SJSA1 (cell line): ENCODE measurements at places on chromosomes 5 and 9. TPM values are rescaled to one million over a fixed set of nuclear protein-coding genes. Genes with fewer than 3 reads are reported as not detected.
A peak's percentile ranks its signal among the peaks of the same experiment; 100 is the strongest.

Gene SOX30
- total RNA-seq, result 2.7 and 5.8 TPM in 2 replicates

Gene PTGES
- total RNA-seq, result 2.4 and 5.4 TPM in 2 replicates

Gene SWI5
- total RNA-seq, result 25.4 and 26.7 TPM in 2 replicates

Gene GCNT4
- total RNA-seq, result 5.1 and 7.8 TPM in 2 replicates

Gene SLC34A1
- not detected in 2 replicates for total RNA-seq

Gene PRDM9
- total RNA-seq, result not detected in 2 replicates

- H3K36me3 ChIP-seq, result peaks cover 23% of the 10 kb centered on the region
- no peak overlapping the region for H3K4me3 ChIP-seq
- no peak overlapping the region for H3K27ac ChIP-seq
- H3K4me1 ChIP-seq, result peaks cover 39% of the 10 kb centered on the region
- no peaks in the 10 kb centered on the region for H3K27me3 ChIP-seq
These were observed 23.6 kb upstream of the CSF1R start for GRCh38 chr5:150109921-150110320.

DNA sequence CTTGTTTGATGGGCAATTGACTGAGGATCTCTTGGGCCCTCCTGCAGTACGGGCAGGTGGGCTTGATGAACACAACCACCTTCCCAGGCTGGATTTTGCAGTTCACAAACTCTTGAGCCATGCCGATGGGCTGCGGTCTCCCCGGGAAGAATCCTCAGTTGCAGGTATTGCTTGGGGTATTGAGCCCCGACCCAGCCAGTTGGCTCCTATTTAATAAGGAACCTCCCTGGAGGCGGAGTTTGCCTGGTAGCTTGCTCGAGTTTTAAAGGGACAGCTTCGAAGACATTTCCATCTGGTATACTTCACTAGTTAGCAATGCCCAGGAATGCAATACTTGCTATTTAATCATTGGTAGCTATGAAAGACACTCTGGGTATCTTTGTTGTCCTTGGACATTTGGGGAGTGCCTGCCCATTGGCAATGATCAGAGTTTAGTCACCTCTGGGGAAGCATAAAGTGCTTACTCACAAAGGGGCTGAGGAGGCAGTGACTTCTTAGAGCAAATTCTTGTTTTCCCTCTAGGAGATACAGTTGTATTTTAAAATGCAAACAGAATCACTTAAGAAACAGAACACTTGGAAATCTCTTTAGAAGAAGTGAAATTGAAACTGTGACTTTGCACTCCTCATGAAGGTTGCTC lies at the start of gene GLRX:
Gene GLRX, minus strand, starts transcription at position 185 of the 640 bp plus-strand sequence. Its CDS starts 64 bp downstream, at position 121.
- no peaks in the 10 kb centered on the region for H3K27me3 ChIP-seq
- peak within 1 kb of the TSS; percentile 71 for H3K27ac ChIP-seq
- peak within 1 kb of the TSS; percentile 51 for H3K4me3 ChIP-seq
- peak; percentile 74 for DNase-seq
- peaks cover 38% of the 10 kb centered on the region for H3K4me1 ChIP-seq

DNA sequence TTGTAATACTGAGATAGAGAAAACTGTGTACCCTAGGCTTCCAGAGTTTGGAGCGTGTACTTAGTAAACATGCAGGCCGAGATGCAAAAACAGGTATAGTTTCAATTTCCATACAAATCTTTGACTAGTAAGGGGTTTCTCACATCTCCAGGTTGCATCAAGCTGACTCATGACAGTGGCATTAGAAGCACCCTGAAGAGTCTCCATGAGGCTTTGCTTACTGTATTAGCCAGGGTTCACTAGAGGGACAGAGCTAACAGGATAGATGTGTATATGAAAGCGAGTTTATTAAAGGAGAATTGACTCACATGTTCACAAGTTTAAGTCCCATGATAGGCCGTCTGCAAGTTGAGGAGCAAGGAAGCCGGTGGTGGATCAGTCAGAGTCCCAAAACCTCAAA lies 275.3 kb upstream of the CDH6 start:
- H3K27ac ChIP-seq, result no peak overlapping the region
- H3K36me3 ChIP-seq, result no peaks in the 10 kb centered on the region
- H3K4me1 ChIP-seq, result no peaks in the 10 kb centered on the region
- no peak for DNase-seq
- no peak overlapping the region for H3K4me3 ChIP-seq

DNA sequence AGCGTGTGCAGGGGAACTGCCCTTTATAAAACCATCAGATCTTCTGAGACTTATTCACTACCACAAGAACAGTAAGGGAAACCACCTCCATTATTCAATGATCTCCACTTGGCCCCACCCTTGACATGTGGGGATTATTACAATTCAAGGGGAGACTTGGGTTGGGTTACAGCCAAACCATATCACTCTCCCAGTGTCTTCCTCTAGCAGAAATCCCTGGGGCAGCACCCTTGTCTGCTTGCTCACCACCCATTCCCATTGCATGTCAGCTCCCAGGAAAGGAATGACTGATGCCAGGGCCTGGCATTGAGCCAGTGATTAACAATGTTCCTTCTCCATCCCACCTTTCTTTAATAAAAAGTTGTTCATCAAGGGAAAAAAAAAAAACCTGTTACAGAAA lies 199.0 kb downstream of the IRX1 start:
- no peak overlapping the region for H3K27ac ChIP-seq
- H3K4me1 ChIP-seq, result no peaks in the 10 kb centered on the region
- no peaks in the 10 kb centered on the region for H3K27me3 ChIP-seq
- H3K36me3 ChIP-seq, result no peaks in the 10 kb centered on the region
- H3K4me3 ChIP-seq, result no peak overlapping the region

GRCh38 chr5:63962279-63962678 lies at the start of gene HTR1A:
TSS of gene HTR1A (minus strand) at chr5:63962445. CDS start at chr5:63961719, 726 bp downstream.
- no peak within 1 kb of the TSS for H3K4me3 ChIP-seq
- no peak for DNase-seq
- no peaks in the 10 kb centered on the region for H3K36me3 ChIP-seq
- H3K27me3 ChIP-seq, result no peaks in the 10 kb centered on the region

DNA sequence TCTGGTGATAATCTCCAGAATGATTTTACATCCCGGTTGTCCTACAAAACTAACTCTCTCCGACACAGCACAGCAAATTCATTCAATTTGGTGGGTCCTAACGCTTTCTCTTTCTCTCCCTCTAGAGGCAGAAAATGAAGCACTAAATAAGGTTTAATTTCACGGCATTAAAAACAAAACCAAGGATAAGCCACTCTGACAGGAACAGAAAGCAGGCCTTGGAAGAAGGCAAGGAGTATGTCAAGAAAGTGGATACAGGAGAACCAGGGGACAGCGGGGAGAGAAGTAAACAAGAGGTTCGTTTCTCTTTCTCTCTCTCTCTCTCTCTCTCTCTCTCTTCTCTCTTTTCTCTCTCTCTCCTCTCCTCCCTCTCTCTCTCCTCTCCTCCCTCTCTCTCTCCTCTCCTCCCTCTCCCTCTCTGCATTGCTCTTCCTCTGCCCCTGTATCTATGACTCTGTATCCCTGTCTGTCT lies 49.8 kb downstream of the EBF1 start:
- peak overlapping the region; percentile 19 for H3K4me3 ChIP-seq
- DNase-seq, result no peak
- peak overlapping the region; percentile 65 for H3K27ac ChIP-seq
- H3K27me3 ChIP-seq, result no peaks in the 10 kb centered on the region

DNA sequence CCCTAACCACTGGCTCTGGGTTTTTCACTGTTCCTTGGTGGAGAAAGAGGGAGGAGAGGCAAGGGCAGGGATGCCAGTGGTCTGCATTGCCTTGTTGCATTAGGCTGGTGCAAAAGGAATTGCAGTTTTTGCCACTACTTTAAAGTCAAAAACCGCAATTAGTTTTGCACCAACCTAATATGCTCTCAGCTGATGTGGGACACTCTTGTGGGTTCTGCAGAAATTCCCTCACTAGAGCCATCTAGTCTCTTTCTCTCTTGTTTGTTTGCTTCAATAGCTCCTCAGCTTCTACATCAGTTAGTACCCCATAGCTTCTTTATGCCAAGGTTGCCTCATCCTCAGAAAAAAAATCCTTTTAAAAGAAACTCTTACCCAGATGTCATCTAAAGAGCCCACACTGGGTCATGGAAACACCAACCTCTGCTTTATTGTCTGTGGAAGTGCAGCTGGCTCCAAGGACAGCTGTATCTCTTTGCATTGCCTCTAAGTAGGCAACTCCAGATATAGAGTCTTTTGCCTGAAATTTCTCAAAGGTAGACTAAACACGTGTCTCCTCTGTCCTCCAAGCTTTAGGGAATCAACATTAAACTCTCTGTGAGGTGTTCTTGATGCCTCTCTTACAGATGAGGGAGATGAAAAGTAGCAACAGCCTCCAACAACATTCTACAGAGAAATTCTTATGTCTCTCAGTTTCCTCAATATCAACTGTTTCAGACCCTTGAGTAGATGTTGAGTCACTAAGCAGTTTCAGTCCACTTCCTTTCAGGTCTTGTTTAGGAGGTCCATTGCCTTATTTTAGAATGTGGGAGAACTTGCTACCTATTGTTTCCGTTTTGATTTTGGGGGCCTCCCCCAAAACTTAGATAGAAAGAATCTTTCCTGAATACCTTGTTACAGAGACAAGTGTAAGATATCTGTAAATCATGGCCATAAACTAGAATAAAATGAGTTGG lies 84.9 kb upstream of the MEF2C start:
- H3K27me3 ChIP-seq, result no peaks in the 10 kb centered on the region; the same call in 1 of the 2 replicates
- H3K4me3 ChIP-seq, result no peak overlapping the region
- no peaks in the 10 kb centered on the region for H3K36me3 ChIP-seq
- no peak overlapping the region for H3K27ac ChIP-seq
- no peak for DNase-seq
- H3K4me1 ChIP-seq, result no peaks in the 10 kb centered on the region

GRCh38 chr9:35661756-35662350 lies 3.1 kb downstream of the ARHGEF39 start:
- no peak for DNase-seq
- no peak overlapping the region for H3K27ac ChIP-seq
- H3K4me3 ChIP-seq, result no peak overlapping the region

GRCh38 chr5:147819261-147819770 lies 12.2 kb downstream of the SPINK1 start:
- H3K4me3 ChIP-seq, result no peak overlapping the region
- DNase-seq, result no peak
- peaks cover 21% of the 10 kb centered on the region; the same call in 1 of the 2 replicates for H3K27me3 ChIP-seq
- no peak overlapping the region for H3K27ac ChIP-seq

GRCh38 chr9:109270971-109271925 lies 49.6 kb downstream of the EPB41L4B start:
- H3K4me1 ChIP-seq, result no peaks in the 10 kb centered on the region
- H3K4me3 ChIP-seq, result no peak overlapping the region
- H3K36me3 ChIP-seq, result no peaks in the 10 kb centered on the region
- no peaks in the 10 kb centered on the region for H3K27me3 ChIP-seq
- no peak for DNase-seq

DNA sequence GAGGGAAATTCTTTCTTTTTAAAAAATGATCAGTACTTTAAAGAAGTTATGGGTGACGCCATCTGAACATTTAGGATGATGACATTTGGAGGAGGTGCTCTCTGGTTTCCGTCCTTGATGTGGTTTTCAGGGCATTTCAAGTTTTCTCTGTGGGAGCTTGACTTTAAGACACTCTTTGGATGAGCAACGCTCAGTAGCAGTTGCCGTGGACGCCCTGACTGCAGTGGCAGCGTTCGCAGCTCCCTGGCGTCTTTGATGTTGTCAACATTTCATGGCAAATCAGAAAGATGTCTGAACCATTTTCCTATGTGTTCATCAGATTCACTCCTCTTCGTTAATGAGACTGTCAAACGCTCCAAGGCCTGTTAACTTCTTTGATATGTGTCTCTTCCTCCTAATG lies 86.1 kb downstream of the ZNF354C start:
- H3K4me1 ChIP-seq, result no peaks in the 10 kb centered on the region
- DNase-seq, result no peak
- H3K27me3 ChIP-seq, result no peaks in the 10 kb centered on the region
- H3K4me3 ChIP-seq, result no peak overlapping the region
- H3K27ac ChIP-seq, result no peak overlapping the region

DNA sequence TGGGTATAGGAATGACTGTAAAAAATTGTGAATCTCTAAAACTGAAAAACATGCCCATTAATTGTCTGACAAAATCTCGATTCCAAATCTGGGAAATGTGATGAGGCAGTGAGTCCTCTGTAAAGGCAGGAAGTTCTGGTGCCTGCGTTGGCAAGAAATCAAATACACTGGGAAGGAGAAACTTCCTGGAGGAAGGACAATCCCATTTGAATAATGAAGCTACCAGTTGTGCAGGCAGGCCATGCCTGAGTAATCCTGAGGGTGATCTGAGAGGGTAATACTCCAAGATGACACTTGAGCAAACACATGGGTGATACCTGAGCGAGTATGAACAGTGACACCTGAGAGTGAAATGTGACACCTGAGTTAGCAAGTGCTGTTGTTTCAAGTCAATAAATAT lies 49.7 kb downstream of the KIF24 start:
- H3K36me3 ChIP-seq, result no peaks in the 10 kb centered on the region
- no peaks in the 10 kb centered on the region for H3K4me1 ChIP-seq
- no peak for DNase-seq
- H3K27me3 ChIP-seq, result no peaks in the 10 kb centered on the region
- no peak overlapping the region for H3K27ac ChIP-seq

DNA sequence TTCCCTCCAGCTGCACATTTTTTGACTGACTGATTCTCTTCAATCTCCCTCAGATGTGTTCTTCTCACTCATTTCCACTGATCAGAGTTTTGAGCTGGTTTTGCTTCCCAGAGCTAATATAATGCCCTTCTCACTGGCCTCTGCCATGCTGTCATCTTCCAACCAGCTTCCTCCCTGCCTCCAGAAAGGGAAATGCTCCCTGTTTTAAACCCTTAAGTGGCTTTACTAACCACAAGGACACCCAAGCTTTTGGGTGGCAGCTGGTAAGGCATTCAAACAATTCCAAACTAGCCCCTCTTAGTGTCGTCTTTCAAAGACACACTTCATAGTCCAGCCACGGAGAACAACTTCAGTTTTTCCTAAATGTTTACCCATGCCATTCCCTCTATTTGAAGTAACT lies 172.5 kb downstream of the CRB2 start:
- no peak for DNase-seq
- no peaks in the 10 kb centered on the region for H3K27me3 ChIP-seq
- H3K4me3 ChIP-seq, result no peak overlapping the region
- no peak overlapping the region; the same call in 1 of the 2 replicates for H3K27ac ChIP-seq

- H3K27ac ChIP-seq, result no peak overlapping the region
- no peaks in the 10 kb centered on the region for H3K36me3 ChIP-seq
- H3K4me3 ChIP-seq, result no peak overlapping the region
- no peaks in the 10 kb centered on the region for H3K4me1 ChIP-seq
- H3K27me3 ChIP-seq, result peaks cover 4% of the 10 kb centered on the region; the same call in 1 of the 2 replicates
These were observed 668.7 kb upstream of the FTMT start for GRCh38 chr5:121182788-121183490.

DNA sequence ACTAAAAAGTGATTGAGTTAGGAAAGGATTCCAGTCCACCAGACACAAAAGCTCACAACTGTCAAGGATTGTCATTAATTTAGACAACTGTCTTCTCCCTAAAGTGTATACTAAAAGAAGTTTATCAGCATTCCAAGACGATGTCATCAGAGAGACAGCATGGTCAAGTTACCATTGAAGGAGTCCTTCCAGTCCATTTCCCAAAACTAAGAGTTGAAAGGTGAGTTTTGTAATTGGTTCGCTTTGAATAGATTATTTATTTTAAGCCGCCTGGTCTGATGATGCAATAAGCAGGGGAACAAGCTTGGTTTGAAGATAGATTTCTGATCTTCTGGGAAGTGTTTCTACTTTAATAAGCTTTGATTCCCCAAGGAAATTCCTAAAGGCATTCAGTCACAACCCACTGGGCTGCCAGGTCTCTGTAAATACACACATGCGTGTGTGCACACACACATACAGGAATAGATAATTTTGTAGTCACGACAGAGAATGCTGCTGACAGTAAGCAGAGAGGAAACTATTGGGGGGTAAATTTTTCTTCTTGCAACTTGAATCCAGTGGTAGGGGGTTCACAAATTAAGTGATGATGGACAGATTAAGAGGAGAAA lies 234.8 kb downstream of the PIK3R1 start:
- H3K27ac ChIP-seq, result no peak overlapping the region
- no peak for DNase-seq
- H3K4me1 ChIP-seq, result no peaks in the 10 kb centered on the region
- no peaks in the 10 kb centered on the region for H3K27me3 ChIP-seq
- no peaks in the 10 kb centered on the region for H3K36me3 ChIP-seq
